ENCODE measurements at places on chromosomes 4 and X.

GRCh38 chrX:21675931-21676330 is 17.8 kb upstream of the KLHL34 start:
- no peak for DNase-seq

GRCh38 chr4:23232987-23233386 is 540.2 kb downstream of the GBA3 start:
- no peak for DNase-seq

DNA sequence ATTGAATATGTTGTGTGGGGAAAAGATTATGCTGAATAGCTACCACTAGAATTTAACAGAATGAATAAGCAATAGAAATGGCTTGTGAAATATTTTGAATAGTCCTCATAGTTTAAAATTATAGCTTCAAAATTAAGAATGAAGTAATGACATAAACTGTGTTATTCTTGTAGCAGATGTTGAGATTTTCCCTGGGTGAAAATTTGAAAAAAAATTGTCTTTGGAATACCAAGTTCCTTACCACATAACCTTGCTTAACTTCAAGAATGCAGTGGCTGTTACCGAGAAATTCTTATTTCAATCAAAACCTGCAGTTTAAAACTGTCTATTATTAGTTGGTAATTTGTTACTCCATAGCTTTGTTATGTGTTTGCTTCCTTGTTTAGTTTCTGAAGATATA is 1268.6 kb downstream of the RAPGEF2 start:
- no peak for DNase-seq

DNA sequence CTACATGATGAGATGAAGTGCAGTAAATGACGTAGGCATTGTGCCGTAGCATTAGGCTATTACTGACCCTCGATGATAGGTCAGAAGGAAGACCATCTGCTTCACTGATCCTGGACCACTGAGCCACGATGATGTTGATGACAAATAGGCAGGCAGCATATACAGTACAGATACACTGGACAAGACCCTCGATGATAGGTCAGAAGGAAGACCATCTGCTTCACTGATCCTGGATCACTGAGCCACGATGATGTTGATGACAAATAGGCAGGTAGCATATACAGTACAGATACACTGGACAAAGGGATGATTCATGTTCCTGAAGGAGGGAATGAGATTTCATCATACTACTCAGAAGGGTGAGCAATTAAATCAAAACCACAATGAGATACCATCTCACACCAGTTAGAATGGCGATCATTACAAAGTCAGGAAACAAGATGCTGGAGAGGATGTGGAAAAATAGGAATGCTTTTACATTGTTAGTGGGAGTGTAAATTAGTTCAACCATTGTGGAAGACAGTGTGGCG is 50.9 kb downstream of the BEND4 start:
- DNase-seq, result no peak

- DNase-seq, result peak; percentile 88
Measured at GRCh38 chrX:1246816-1247215, 21.8 kb upstream of the CSF2RA start.

DNA sequence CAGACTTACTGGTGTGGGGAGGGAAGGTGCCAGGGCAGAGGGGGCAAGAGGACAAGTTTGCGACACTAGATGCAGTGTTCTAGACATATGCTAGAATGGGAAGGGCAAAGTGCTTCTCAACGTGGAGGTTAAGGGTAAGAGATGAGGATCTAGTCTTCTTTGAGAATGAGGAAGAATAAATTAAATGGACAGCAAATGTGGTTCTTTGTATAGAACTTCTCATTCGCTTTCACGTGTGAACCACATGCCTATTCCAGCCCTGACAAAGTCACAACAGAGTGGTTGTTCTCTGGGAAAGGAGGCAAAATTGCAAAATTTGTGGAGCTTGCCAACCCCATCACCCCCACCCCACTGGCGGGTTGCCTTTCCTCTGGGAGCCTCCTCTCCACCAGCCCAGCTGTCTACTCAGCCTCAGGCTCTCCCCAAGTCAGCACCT is 1.5 kb upstream of the ANXA5 start:
- DNase-seq, result no peak

- no peak for DNase-seq
Measured at GRCh38 chr4:186400676-186401075, 134.7 kb downstream of the F11 start.

GRCh38 chr4:81358154-81358553 is 113.6 kb downstream of the RASGEF1B start:
- DNase-seq, result no peak

DNA sequence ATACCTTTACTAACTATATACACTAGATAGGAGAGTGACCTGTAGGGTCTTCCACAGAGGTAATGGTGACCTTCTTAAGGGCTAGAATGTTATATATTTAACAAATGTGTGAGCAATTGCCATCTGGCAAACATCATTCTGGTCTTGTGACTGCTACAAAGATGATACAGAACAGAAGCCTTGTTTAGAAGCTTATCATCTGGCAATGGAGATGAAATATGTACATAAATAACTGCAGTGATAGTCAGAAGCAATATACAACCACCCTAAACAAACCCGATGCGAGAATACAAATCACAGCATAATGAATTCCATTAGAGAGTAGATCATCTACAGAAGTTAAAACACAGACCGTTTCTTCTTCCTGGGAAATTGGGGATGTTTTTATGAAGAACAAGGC is 952.7 kb upstream of the SLIT2 start:
- no peak for DNase-seq

DNA sequence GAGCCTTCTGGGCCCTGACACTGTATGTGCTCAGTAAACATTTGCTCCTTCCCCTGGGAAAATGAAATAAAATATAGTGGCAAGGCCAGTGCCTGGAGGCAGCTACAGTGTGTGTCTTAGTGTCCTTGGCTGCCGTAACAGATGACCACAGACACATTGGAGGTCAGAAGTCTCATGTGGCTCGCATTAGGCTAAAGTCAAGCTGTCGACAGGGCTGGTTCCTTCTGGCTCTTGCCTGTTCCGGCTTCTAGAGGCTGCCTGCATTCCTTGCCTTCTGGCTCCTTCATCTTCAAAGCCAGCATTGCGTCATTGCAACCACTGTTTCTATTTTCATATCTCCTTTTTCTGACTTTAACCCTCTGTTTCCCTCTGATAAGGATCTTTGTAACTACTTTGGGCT is 83.6 kb upstream of the STX18 start:
- no peak for DNase-seq

- no peak for DNase-seq
Measured at GRCh38 chrX:121569609-121570008, 522.2 kb downstream of the GLUD2 start.

GRCh38 chrX:153445106-153445855 is 575 bp downstream of the TREX2 start:
- DNase-seq, result no peak

- DNase-seq, result peak; percentile 57
Measured at GRCh38 chr4:48017108-48017571, 568 bp downstream of the NIPAL1 start.

DNA sequence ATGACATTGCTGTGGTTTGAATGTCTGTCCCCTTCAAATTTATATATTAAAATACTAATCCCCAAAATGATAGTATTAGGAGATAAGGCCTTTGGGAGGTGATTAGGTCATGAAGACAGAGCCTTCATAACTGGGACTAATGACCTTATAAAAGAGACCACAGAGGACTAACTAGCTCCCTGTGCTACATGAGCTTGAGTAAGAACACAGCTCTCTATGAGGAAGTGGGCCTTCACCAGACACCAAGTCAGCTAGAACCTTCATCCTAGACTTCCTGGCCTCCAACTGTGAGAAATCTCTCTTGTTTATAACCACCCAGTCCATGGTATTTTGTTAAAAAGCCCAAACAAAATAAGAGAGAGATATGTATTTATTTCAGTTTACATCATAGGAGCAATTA is 242.2 kb upstream of the CTSO start:
- no peak for DNase-seq

GRCh38 chr4:128916832-128917231 is 107.3 kb downstream of the JADE1 start:
- DNase-seq, result no peak

GRCh38 chr4:142155347-142155746 is 519.0 kb downstream of the IL15 start:
- DNase-seq, result no peak

GRCh38 chrX:13265111-13265510 is 54.7 kb downstream of the ATXN3L start:
- DNase-seq, result no peak

DNA sequence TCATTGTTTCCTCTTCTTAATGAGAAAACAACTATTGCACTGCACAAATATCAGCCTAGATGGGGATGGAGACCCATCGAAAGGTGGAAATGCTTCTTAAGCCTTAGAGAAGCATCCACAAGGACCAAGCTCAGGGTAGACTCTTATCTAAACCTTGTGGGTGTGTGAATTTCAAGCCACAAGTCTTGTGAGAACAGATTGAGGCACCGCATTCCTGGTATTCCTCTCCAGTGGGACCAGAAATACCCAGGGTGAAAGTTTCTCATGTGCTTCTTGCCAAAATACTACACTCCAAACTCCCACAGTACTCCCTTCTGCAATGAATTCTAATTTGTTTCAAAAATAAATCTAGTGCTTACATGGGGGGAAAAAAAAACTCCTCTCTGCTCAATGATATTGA is 375.6 kb downstream of the PDGFC start:
- DNase-seq, result no peak

- no peak for DNase-seq
Measured at GRCh38 chr4:155900381-155900780, 3.1 kb upstream of the TDO2 start.

GRCh38 chr4:78940752-78941151 is 1.5 kb upstream of the PAQR3 start:
- no peak for DNase-seq

- no peak for DNase-seq
Measured at GRCh38 chr4:8740666-8741395, 130.8 kb downstream of the HMX1 start.

- no peak for DNase-seq
Measured at GRCh38 chr4:184666670-184667069, 17.1 kb downstream of the PRIMPOL start.

- no peak for DNase-seq
Measured at GRCh38 chrX:40086569-40087335, 11.0 kb downstream of the BCOR start.

DNA sequence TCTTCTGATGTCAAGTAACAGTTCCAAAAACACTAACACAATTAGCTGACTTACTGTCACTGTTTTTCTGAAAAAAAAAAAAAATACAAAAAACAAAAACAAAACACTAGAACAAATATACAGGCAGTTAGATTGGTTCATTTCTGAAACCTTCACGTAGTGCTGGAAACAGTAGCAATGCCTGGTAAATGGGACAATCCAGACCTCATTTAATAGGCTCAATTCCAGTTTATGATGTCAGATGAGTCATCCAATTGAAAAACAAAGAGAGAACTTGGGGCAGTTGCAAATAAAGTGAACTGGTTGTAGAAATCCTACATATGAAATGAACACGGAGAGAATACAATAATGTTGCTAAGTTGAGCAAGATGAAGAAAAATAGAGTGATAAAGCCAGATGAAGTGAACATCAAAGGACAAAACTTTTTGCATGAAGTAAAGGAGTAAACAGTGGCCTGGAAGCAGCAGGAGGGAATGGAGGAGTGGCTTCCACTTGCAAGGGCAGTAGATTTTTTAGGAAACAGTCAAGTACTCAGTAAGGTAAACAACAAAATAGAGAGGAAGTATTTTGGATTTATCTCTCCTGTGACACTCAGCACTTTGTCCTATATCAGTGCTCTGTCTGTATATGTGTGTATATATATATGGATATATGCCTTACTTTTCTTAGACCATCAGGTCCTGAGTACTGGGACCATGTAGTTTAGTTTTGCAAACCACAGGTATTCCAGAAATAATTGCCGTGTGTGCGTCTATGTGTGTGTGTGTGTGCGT is 39.3 kb upstream of the MAGEA10 start:
- DNase-seq, result no peak

- no peak for DNase-seq
Measured at GRCh38 chr4:181365671-181366070, 877.5 kb upstream of the TENM3 start.

DNA sequence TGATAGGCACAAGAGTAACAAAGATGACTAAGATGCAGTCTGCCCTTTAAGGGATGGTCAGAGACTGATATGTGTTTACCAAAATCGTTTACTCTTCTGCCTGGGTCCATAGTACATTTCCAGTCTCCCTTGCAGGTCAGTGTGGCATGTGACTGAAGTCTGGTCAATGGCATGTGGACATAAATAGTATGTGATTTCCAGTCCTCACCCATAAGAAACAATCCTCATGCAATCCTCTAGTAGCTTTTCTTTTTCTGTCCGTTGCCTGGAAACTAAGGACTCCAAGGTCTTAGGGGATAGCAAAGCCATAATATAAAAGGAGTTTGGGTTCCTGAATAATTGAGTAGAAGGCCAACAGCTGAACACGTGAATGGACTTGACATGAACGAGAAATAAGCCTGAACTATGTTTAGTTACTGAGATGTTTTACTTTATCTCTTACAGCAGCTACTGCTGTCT is 1.1 kb downstream of the SLC9B2 start:
- no peak for DNase-seq

DNA sequence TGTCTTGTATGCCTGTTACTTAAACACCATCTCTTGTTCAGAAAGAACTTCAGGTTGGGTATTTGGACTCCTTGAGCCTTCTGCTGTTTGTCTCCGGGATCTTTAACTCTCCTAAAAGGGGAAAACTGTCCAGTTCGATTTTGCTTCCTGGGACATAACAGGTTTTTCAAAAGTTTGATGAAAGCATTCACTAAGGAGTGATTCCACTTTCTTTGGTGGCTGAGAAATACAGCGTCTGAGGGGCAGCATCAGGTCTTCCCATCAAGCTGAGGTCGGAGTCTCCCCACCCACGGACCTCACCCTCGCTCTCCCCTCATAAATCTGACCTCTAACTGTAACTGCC is 1.4 kb downstream of the AFAP1 start:
- DNase-seq, result no peak

DNA sequence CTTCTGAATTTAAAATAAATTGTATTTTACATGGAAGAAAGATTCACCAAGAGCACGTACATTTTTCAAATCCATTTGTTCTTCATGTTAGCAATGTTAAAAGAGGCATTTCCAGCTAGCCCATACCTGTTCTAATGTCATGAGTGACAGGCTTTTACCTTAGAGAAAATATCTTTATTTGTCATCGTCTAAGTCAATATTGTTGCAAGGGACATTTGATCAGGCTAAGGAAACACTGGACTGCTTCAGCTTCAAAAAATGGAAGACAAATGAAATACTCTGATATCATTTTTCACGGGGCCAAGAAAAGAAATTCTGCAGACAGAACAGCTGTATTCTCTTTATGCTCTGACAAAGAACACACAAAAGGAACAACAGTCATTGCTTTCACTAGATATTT is 207.7 kb downstream of the RCHY1 start:
- DNase-seq, result no peak

All from WTC11 (cell line).